ENCODE measurements at places on chromosomes 1 and 21.
A peak's percentile ranks its signal among the peaks of the same experiment; 100 is the strongest.

GRCh38 chr1:54904476-54905048, 17.6 kb upstream of the DHCR24 start:
- no peaks in the 10 kb centered on the region for H3K36me3 ChIP-seq
- H3K4me1 ChIP-seq = peaks cover 9% of the 10 kb centered on the region
- no peaks in the 10 kb centered on the region for H3K27me3 ChIP-seq

DNA sequence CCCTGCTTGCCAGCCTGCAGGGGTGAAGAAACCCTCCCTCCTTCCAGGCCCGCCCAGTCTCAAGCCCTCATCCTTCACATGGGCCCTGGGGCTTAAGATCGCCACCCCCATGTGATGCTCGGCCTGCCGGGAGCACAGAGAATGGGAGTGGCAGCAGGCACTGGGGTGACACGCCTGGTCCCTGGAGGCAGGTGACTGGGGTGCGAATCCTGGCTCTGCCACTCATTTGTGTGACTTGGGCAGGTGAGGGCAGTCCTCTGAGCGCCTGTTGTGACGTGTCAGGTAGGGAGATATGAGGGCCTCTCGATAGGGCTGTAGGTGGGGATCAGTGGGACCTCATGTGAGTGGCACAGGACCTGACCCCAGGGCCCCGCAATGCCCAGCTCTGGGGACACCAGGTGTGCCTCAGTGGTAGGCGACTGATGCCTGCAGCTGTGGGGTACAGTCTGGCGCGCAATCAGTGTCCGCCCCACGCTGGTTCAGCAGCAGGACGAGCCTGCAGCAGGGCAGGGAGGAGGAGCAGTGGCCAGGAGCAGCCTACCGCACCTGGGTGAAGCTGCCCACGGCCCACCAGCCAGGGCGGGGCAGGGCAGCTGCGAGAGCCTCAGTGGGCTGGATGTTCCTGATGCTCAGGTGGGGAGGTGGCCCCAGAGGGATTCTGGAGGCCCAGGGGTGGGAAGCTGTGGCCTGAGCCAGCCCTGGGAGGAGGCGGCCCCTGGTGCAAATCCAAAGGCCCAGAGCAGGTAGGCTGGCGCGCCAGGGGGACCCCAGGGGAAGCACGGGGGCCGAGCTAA, 6.2 kb downstream of the SH2D5 start:
- H3K27ac ChIP-seq = no peak overlapping the region
- H3K4me3 ChIP-seq = no peak overlapping the region
- H3K4me1 ChIP-seq = peaks cover 9% of the 10 kb centered on the region
- H3K27me3 ChIP-seq = peaks cover 36% of the 10 kb centered on the region

- DNase-seq = peak; percentile 6
- H3K36me3 ChIP-seq = no peaks in the 10 kb centered on the region
- H3K27ac ChIP-seq = peak overlapping the region; percentile 81
- H3K4me1 ChIP-seq = peaks cover 27% of the 10 kb centered on the region
These were observed 173.9 kb downstream of the RWDD3 start for GRCh38 chr1:95407886-95408291.

GRCh38 chr1:183685112-183685713, 32.1 kb upstream of the APOBEC4 start:
- peaks cover 5% of the 10 kb centered on the region for H3K4me1 ChIP-seq
- no peak for DNase-seq
- H3K36me3 ChIP-seq = peaks cover 9% of the 10 kb centered on the region
- H3K4me3 ChIP-seq = no peak overlapping the region
- no peak overlapping the region for H3K27ac ChIP-seq

- H3K4me1 ChIP-seq = no peaks in the 10 kb centered on the region
- DNase-seq = no peak
- H3K27ac ChIP-seq = no peak overlapping the region
- no peak overlapping the region for H3K4me3 ChIP-seq
- no peaks in the 10 kb centered on the region for H3K36me3 ChIP-seq
These were observed 4.7 kb downstream of the AMY2B start for GRCh38 chr1:103576065-103576464.

GRCh38 chr1:171206204-171206977, 21.3 kb downstream of the FMO2 start:
- no peaks in the 10 kb centered on the region for H3K36me3 ChIP-seq
- DNase-seq = no peak
- no peak overlapping the region for H3K4me3 ChIP-seq
- no peak overlapping the region for H3K27ac ChIP-seq
- H3K4me1 ChIP-seq = peaks cover 11% of the 10 kb centered on the region

DNA sequence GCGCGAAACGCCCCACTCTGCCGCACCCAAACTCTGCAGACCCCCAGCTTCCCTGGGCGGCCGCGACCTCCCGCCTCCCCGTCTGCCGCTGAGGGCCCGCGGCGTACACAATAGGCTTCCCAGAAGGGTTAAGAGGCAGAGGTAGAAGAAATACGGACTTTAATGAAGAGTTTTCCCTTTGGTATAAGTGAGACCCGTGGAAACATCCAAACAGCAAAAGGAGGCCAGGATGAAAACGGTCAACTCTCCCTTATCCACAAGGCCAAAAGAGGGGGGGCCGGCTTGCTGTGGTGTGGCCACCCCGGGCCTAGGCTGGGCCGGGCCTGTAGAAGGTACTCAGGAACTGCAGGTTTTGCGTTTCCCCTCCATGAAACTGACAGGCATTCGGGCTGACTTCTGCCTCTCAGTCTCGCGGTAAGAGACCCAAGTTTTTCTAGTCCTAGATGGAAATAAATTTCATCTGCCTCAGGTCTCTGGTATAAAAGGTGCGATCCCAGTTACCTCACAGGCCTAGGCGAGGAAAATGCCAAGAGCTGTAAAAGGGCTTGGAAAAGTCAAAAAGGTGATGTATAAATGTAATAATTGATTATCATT, 671 bp upstream of the PYGO2 start:
- no peak for DNase-seq
- peak overlapping the region; percentile 83 for H3K27ac ChIP-seq
- H3K4me3 ChIP-seq = peak overlapping the region; percentile 96
- H3K36me3 ChIP-seq = peaks cover 8% of the 10 kb centered on the region
- H3K4me1 ChIP-seq = peaks cover 25% of the 10 kb centered on the region

GRCh38 chr1:203131548-203132200, 4.1 kb downstream of the ADORA1 start:
- no peak overlapping the region for H3K27ac ChIP-seq
- H3K4me3 ChIP-seq = no peak overlapping the region
- H3K27me3 ChIP-seq = peaks cover 29% of the 10 kb centered on the region
- peaks cover 15% of the 10 kb centered on the region for H3K4me1 ChIP-seq
